ENCODE measurements at places on chromosomes 1 and 21.

DNA sequence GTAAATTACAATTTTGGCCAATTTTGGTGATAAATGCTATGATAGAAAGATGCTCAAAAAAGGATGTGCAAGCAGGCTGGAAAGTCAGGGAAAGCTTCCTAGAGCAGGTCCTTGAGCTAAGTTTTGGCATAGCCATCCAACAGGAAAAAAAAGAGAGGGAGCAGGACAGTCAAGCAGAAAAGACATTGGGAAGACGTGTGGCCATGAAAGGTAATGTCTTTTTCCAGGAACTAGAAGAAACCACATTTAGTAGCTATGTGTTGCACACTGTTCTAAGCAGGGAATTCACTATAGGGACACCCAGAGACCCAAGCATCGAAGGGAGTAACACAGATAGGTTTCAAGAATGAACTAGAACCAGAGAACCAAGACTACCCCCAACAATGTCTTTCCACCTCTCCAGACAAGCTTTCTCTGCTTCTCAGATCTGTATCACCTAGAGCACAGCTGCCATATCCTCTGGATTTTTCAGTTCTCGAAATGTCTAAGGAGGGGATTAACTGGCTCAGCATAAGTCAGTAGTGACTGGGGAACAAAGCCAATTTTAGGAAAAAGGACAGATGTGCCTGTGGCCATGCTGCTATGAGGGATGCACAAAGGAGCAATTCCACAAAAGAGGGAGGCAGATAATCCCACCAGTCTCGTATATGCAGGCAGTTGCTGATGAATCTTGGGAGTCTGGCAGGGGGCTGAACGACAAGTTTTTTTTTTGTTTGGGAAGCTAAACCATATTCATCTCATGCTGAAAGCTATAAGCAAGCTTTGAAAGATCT lies 97.1 kb upstream of the DAB1 start:
- DNase-seq: no peak

DNA sequence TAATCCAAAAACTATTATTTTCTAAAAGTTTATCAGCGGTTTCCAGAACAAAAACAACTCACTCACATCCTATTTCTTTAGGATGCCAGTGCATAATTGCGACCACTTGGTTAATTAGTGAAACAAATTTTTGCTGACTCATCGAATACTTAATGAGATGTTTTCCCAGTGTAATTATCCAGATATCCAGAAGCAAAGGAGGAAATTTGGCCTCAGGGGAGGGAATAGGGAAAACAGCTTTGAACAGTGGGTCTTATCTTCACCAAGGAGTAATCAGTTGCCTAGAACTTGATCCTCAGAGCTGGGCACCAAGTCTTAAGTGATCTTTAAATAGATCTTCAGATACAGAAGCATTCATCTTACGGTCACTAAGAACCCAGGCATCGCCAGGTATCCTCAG lies 24.3 kb downstream of the STYXL2 start:
- no peak for DNase-seq

- peak; percentile 53 for DNase-seq
Measured at GRCh38 chr1:150577557-150578271, 1.7 kb downstream of the MCL1 start.

GRCh38 chr1:6052543-6053205 lies 7.0 kb downstream of the KCNAB2 start:
- peak; percentile 79 for DNase-seq

DNA sequence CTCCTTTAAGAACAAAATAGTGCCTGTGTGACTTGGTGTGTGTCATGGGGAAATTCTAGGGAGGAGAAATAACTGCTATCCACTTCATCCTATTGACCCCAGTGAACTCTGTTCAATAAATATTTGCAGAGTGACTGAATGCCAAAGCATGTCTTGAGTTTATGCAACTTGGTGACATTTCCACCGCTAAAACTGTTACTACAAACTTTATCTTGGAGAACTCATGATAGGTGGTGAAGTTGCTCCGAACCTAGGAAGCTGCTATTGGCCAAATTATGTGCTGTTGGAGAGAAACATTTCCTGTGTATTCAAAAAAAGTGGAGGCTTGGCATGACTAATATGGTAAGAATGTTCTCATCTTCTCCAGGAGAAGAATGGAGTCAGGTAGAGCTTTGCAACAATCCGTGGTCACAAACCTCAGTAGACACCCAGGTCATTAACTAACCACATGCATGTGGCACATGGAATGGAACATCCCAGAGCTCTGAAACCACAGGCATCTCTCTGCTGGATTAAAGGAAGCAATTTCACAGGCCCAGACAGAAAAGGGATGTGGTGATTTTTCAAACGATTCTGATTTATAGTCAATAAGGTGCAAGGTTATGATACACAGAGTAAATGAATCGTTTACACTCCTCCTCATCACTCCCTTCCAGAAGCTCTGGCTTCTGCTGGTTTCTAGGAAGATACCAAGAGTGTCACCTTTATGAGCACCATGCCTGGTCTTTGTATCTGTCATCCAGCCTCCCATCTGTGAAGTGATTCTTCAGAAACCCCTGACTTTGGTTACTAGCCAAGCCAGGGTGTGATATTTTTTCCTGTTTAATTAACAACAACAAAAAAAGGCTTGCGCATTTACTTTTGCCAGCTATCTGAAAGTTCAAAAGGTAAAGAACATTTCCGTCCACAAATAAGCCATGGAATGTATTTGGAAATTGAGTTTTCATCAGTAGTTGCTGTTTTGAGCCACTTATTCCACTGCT lies 361.1 kb downstream of the TGFB2 start:
- DNase-seq: peak; percentile 92
